ENCODE measurements at places on chromosomes 12 and 14.

DNA sequence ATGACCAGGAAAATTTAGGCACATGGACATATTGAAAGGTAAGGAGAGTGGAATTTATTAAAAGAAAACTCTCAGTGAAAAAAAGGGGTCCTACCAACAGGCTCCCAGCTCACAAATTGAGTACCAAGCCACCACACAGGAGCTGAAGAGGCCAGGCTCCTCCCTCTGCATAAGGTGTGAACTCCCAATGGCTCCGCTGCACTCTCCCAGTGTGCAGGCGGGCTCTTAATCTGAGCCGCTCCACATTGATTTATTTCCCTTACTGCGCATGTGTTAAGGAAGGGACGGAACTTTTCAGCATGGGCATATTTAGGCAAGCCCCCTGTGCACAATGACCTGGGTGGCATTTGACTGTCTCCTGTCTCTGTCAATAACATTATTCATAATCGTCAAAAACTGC is 68.6 kb upstream of the PLEKHG7 start:
- DNase-seq = no peak

GRCh38 chr14:54719406-54719805 is 152.5 kb downstream of the SAMD4A start:
- no peak for DNase-seq

- no peak for DNase-seq
Observed at GRCh38 chr12:100216337-100216736, 15.7 kb downstream of the ACTR6 start.

DNA sequence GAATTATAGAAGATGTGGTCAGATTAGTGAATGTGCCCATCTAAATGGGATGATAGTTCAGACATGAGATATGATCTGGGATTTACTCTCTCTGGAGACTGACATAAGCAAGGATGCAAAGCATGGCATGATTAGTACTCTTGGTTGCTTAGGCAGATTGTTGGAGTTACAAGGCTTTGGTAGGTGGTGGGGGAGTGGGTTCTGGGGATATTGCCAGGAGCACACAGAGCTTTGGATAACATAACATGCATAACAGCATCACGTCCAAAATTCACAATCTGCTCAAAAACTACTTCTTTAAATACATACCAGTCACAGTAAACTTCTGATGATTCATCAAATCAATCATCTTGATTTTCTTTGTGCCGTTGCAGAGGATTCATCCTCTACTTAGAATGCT is 287.4 kb downstream of the ACSS3 start:
- no peak for DNase-seq

- no peak for DNase-seq
Observed at GRCh38 chr14:41490323-41490722, 116.4 kb upstream of the LRFN5 start.

- no peak for DNase-seq
Observed at GRCh38 chr14:60665177-60665550, 15.9 kb upstream of the SIX1 start.

- DNase-seq = no peak
Observed at GRCh38 chr12:115163710-115164109, 479.7 kb upstream of the TBX3 start.

GRCh38 chr12:109737631-109738030 is 24.0 kb downstream of the FAM222A start:
- no peak for DNase-seq

DNA sequence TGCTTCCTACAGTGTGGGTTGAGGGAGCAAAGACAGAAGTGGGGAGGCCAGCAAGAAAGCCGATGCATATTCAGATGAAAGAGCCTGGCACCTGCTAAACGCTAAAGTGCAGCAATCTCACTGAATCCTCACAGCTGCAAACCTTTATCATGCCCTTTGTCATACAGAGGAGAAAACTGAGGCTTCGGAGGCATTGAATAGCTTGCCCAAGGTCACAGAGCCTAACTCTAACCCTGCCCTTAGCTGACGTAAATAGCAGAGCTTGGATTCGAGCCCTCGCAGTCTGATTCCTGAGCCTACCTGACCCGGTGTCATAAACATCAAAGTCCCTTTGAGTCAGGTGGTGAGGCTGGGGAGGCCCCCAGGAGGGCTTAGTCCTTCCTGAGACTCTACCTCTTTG is 54.9 kb downstream of the CMKLR1 start:
- DNase-seq = no peak

DNA sequence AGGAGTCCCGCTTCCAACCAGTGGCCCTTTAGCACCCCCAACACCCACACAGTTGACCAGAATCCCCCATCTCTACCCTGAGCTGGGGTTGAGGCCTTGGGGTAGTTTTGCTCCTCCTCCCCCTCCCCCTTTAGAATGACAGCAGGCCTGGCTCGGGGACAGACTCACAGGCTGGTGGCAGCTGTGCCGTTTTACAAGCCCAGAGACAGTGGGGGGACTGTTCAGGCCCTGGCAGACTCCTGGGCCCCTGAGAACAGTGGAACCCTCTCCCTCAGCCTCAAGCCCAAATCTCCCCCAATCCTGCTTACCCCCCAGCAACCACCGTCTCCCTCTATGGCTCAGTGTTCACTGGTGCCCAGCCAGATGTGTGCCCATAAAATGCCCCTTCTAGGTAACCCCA is 10.1 kb downstream of the TMEM119 start:
- DNase-seq = no peak

GRCh38 chr12:103771466-103771865 is 69.6 kb downstream of the NT5DC3 start:
- DNase-seq = no peak

Data from activated CD4-positive, CD25-positive, alpha-beta regulatory T cell (primary cell).